ENCODE measurements at places on chromosomes 16 and 17.

DNA sequence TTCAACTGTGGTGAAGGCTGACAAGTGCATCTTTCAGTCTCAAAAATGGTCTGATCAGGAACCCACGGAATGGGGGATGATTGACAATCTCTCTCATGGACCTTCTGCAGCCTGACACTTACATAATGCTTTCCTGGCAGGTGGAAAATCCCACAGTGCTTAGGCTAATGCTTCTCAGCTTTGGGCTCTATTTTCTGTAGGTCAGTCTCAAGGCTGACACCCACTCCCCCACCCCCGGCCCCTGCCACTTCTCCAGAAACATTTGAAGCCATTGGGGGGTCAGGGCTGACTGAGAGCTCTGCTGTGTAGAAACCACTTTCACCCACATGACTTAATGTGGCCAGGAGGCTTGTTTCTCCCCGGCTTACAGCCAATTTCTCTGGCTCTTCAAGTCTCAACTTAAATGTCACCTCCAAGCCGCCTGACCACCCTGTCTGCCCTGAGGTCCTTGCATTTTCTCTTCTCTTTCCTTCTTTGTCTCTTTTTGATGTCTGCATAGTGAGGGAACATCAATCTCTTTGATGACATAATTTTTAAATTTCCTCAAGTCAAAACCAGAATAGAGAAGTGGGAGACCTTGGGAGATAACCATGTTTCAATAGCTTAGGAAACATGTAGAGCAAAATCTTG, 16.7 kb upstream of the IRF8 start:
- no peak for DNase-seq

GRCh38 chr17:50919321-50920040, 53.3 kb upstream of the TOB1 start:
- peak; percentile 29 for DNase-seq

GRCh38 chr16:89092013-89092412, 1.6 kb upstream of the ACSF3 start:
- no peak for DNase-seq

DNA sequence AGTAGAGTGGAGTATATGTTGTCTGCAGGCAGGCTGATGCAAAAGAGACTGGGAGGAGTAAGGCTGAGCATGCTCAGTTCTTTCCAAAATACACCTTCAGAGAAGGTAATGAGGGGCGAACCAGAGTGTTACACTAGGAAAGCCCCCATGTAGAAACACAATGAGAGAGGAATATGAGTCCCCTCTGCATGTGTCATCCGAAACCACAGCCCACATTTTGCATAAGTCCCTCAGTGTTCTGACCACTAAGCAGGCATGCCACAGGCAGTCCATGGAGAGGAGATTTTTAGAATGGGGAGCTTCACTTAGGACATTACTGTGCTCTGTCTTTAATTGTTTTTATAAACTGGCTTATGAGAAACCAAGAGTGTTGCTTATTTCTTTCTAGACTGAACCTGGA, 32.0 kb downstream of the SLC6A2 start:
- no peak for DNase-seq

DNA sequence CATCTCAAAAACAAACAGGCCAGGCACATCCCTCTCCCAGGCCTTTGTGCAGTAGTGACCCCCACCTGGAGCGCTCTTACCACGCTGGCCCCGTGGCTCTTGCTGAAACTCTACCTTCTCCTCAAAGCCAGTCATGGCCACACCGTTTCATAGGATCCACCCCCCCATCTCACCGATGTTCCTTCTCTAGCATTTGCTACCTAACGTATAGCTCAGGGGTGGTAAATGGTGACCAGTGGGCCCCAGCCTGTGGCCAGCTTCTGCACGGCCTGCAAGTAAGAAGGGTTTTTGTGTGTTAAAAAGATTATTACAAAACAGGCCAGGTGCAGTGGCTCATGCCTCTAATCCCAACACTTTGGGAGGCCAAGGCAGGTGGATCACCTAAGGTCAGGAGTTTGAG, 43.8 kb downstream of the RMI2 start:
- DNase-seq, result no peak

DNA sequence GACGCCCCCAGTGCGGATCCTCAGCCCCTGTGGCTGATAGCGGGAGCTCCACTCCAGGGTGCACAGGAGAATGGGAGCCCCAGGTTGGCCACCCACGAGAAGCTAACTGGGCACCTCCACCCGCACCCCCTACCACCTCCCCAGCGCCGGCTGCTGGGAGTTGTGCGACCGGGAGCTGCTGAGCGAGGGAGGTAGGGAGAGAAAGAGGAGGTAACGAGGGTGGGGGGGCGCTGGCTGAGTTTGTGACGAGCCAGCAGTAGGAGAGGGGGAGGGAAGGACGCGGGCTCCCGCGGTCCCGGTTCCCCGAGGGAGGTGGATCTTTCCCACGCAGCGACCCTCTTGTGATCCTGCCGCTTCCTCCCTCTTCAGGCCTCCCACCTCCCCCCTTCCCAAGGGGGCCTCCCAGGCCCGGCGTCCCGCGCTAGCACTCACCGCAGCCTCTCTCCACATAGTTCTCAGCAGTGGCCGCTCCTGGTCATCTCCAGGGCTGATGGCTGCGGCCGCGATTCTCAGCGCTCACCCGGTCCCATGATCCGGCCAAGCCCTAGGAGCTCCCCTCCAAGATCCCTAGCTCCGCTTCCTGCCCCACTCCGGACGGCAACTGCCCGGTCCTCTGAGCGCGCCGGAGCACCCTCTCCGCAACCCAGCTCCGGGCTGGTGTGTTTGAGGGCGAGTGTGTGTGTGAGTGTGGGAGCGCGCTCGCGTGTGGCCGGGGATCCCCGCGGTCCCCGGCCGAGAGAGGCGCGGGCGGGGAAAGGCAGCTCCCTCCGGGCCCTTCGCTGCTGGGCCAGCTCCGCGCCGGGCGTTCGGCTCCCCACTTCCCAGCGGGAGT, at the start of gene GRIN2A:
Gene GRIN2A, minus strand, starts transcription at position 207 of the 832 bp plus-strand sequence. CDS start 2,017 bp downstream, outside the sequence.
- no peak for DNase-seq

- DNase-seq, result no peak
Observed at GRCh38 chr17:63268827-63269226, 177.3 kb downstream of the CYB561 start.

DNA sequence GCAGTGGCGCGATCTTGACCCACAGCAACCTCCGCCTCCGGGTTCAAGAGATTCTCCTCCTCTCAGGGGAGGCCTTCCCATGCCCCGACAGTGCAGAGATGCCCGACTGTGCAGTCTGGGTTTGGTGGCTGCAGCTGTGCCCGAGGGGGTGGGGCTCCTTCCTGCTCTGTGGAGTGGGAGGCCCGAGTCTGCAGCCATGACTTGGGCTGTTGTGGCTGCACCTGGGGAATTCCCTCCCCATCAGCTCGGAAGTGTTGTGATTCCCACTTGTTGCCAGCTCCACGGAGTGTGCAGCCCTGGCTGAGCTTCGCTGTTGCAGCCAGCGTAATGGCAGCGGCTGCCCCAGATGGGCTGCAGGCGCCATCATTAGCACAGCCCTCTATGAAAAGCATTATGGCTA, 66.4 kb upstream of the SMIM36 start:
- no peak for DNase-seq
